ENCODE measurements at places on chromosomes 11 and 22.

DNA sequence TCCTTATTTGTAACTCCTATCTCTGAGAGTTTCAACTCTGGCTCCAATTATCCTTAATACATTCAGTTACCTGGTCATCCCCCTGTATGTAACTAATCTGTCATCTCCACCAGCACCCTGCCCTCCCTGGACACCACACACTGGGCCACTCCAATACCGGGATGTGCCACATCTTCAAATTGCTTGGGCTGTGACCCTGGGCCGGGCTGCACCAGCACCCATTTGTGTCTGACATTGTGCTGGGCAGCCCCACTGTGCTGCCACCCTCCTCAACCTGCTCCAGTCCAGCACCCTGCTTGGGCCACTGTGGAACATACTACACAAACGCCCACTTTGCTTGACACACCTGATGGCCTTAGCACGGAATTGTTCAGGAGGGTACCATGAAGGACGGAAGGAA, 2.2 kb upstream of the USP18 start:
- no peak for DNase-seq

- DNase-seq: no peak
These were observed 49.3 kb upstream of the RTL6 start for GRCh38 chr22:44547371-44547770.

- DNase-seq: no peak
These were observed 48.7 kb downstream of the MAML2 start for GRCh38 chr11:96294289-96294688.

GRCh38 chr11:94147433-94147845, 18.8 kb downstream of the PANX1 start:
- DNase-seq: peak; percentile 15

DNA sequence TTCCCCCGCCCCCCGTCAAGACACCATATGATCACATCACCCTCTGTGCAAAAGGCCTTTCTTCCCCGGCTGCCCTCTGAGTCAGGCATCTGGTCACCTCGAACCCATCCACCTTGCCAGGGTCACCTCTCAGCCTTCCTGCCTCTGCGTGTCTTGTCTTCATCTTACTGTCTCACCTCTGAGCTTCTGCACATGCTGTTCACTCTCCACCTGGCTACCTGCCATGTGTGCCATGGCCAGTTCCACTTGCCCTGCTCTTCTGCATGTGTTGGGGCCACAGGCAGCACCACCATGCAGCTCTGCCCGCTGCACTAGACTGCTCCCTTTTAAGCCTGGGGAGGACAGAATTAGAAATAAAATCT, 9.8 kb downstream of the ZNF74 start:
- no peak for DNase-seq

DNA sequence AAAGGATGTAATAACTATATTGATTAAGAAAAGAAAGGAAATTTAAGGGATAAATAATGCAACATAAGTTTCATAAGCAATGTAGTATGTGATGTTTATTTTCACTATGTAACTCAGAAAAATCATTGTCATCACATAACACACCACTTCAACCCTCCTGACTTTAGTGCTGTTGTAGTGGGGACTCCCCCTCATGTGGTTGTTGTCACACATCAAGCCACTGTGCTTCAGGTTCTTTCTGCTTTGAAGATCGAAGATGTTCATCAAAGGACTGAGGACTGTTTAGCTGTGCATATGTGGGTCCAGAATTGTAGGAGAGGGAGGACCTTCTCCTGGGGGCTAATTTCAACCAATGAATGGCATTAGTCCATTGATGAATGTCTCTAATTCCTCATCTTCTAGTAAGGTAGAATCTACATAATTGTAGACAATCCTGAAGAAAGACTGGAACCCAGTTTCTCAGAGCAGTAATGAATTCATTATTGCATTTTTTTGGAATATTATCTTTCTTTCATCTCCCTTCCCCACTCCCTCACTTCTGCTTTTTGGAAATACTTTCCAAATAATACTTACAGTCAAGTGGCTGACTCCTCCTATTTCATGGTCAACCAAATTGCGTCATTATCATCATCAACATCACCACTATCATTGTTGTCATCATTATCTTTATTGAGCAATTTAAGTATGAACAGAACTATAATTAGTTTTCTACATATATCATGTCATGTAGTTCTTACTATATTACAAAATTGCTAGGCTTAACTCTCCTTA, 9.8 kb upstream of the CARD16 start:
- DNase-seq: no peak

DNA sequence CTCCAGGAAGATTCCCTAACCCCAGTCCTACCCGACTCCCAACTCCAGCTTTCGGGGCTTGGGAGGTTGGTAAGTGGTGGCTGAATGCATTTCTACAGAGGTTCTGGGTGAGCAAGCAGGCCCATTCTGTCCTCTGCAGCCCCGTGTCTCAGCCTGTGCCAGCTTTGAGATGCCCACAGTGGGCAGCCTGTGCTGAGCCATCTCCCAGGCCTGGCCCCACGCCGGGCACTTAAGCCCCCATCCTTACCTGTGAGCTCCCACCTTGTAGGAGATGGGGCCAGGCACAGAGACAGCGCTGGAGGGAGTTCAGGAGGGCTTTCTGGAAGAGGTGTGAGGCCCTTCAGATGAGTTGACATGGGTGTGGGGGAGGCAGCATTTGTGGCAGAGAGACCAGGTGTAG, 54.5 kb downstream of the ANO1 start:
- DNase-seq: no peak

GRCh38 chr11:130774703-130775102, 141.6 kb downstream of the SNX19 start:
- no peak for DNase-seq

DNA sequence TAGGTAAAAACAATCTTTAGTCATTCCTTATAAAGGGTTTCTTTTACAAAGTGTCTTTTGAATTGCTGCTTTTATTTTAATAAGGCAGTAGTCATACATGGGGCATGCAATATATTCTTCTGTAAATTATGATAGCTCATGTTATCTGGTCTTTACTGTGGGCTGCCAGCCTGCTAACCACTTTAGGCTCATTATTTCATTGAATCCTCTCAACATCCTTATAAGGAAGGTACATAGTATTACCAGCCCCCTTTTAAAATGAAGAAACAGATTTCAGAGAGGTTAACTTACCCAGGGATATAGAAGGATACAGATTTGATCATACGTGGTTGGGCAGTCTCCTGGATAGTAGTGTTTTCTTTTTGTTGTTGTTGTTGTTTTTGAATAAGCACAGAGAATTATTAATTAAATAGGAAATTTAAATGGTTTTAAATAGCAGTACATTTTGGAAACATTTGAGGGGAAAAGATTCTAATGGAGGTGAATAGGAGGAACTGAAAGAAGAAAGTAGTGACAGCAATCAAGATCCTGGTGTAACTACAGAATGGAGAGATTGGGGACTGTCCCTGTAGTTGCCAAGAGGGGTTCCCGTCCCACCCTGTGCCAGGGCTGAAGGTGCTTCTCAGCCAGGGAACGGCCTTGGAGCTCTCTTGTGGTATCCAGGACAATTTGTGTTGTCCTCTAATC, 21.0 kb downstream of the SPECC1L start:
- DNase-seq: no peak
